Glutamatergic neuron (in vitro differentiated cells): ENCODE measurements at places on chromosomes 4 and X.

DNA sequence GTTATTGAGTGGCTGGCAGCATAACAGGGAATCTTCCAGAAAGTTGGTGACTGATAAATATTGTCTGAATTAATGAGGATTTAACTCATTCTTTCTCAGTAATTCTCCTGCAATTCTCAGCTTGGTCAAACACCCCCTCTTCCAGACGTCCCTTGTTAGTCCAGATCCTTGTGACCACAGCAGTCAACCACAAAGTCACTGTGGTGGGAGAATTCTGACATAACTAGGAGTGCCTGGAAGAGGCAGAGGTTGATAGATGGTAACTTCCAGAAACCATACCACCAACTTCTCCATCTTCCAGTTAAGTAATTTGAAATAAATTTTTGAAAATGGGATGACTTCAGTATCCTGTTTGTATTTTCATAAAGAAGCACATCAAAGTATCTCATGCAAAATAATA is 90.1 kb downstream of the CEP44 start:
- no peaks in the 10 kb centered on the region for H3K27me3 ChIP-seq
- H3K4me3 ChIP-seq: no peak overlapping the region
- no peaks in the 10 kb centered on the region for H3K36me3 ChIP-seq

GRCh38 chr4:7341491-7342222 is 93.1 kb downstream of the PSAPL1 start:
- no peak for DNase-seq
- H3K36me3 ChIP-seq: peaks cover 25% of the 10 kb centered on the region
- H3K27ac ChIP-seq: no peak overlapping the region
- H3K27me3 ChIP-seq: peaks cover 6% of the 10 kb centered on the region
- H3K4me1 ChIP-seq: no peaks in the 10 kb centered on the region

GRCh38 chr4:22764183-22764582 is 71.4 kb downstream of the GBA3 start:
- H3K36me3 ChIP-seq: no peaks in the 10 kb centered on the region
- peaks cover 5% of the 10 kb centered on the region for H3K4me1 ChIP-seq
- DNase-seq: no peak
- H3K27ac ChIP-seq: no peak overlapping the region

DNA sequence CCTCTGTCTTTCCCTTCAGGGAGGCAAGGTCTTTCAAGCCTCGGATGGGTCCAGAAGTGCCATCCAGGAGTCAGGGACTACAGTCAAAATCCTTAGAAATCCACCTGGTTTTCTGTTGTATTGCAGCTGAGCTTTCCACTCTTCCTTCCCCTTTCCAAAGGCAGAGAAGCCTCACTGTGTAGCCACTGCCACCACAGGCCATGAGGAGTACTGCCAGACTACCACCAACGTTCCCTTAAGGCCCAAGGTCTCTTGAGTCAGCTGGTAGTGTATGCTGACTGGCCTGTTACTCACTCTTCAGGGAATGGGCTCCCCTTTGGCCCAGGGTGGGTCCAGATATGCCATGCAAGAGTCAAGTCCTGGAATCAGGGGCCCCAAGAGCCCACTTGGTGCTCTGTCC is 1454.1 kb downstream of the PCDH19 start:
- DNase-seq: no peak
- H3K36me3 ChIP-seq: no peaks in the 10 kb centered on the region
- no peak overlapping the region for H3K4me3 ChIP-seq
- no peaks in the 10 kb centered on the region for H3K27me3 ChIP-seq

DNA sequence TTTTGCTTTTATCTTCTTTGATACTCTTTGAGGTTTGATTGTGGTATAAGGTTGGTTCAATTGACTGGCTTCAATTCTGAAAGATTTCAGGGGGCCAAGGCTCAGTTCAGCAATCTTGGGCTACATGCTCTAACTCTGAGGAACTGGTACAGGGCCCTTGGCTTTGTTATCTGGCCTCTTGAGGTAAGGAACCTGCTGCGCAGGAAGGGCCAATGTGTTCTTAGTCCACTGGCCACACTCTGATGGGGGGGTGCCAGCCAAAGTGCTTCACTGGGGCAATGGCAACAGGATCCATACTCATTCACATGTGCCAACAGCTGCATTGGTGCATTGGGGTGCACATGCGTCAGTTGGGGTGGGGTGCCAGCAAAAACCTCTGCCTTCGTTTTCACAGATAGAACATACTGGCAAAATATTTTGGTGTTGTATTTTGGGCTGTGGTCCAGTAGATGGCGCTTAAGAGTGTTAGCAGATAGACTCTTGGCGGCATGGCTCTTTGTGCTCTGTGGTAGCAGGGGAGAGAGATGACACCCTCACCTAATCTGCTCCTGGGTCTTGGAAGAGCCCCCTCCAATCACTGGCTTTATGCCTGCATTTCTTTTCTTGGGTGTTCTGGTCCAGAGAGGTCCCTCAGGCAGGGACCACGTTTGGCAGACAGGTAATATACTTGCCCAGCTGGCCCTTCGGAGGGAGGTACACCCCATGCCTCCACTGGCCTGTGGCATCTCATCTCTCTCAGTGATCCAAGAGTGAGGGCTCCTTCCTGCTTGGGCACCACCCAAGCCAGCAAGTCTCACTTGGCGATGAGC is 42.9 kb downstream of the NDST3 start:
- no peaks in the 10 kb centered on the region for H3K27me3 ChIP-seq
- H3K27ac ChIP-seq: no peak overlapping the region
- H3K36me3 ChIP-seq: peaks cover 26% of the 10 kb centered on the region
- H3K4me3 ChIP-seq: no peak overlapping the region
- DNase-seq: no peak
- H3K4me1 ChIP-seq: peaks cover 11% of the 10 kb centered on the region

- H3K4me3 ChIP-seq: no peak overlapping the region
- H3K27ac ChIP-seq: no peak overlapping the region
- no peaks in the 10 kb centered on the region for H3K36me3 ChIP-seq
- peaks cover 9% of the 10 kb centered on the region for H3K4me1 ChIP-seq
Measured at GRCh38 chr4:94577136-94577535, 125.4 kb downstream of the PDLIM5 start.

DNA sequence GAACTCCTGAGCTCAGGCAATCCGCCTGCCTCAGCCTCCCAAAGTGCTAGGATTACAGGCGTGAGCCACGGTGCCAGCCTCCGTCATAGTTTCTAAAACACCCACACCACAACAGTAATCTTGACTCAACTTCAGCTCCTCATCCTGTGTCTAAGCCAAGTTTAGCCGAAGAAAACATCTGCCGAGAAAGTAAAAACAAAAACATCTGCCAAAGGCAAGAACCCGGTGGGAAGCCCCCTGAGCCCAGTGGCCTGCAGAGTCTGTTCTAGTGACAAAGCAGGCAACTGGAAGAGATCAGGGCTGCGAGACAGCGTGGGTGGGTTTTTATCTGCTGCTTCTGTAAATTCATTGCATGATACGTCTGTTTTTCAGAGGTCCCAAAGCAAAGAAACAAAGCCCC is 26.6 kb upstream of the CD99 start:
- no peaks in the 10 kb centered on the region for H3K4me1 ChIP-seq
- H3K36me3 ChIP-seq: no peaks in the 10 kb centered on the region
- H3K27me3 ChIP-seq: peaks cover 3% of the 10 kb centered on the region

DNA sequence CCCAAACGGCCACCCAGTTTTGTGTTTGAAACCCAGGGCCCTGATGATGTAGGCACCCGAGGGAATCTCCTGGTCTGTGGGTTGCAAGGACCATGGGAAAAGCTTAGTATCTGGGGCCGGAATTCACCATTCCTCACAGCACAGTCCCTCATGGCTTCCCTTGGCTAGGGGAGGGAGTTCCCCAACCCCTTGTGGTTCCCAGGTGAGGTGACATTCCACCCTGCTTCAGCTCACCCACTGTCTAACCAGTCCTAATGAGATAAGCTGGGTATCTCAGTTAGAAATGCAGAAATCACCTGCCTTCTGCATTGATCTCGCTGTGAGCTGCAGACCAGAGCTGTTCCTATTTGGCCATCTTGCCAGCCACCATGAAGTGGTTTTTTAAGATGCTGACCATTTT is 84.0 kb downstream of the PRKG2 start:
- no peak for DNase-seq
- no peak overlapping the region for H3K27ac ChIP-seq

DNA sequence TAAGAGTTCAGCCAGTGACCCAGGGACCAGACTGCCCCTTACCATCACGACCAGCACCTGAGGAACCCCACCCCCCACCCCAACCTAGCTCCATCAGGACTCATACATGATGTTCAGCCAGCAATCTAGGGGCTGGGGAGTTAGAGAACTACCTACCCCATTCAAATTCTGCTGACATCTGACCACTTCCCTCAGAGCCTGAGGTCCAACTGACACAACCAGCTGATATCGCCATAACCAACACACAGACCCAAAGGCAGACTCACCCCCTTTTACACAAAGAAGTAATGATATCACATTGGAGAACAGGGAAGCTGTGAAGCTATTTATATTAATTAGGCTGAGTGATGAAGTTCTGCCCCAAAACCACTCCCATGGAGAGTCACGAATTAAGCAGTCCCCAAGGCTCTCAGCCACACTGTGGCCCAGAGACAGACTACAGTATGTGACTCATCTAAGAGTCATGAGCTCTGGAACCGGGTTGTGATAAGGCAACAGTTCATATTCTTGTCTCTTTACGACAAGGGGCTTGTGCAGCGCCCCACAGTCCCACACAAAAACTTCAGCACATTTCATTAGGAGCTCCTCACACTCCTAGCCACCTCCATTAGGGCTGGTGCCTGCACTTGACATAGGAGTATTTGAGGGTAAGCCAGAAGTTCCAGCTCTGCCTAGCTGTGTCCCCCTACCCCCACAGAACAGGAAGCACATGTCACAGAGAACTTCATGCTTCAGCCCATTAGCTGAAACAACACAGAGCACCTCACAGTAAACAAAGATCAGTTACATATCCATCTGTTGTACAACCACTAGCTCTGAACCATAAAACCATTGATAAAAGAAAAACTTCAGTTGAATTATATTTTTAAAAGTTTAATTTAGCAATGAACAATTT is 184.7 kb upstream of the ZCCHC13 start:
- no peaks in the 10 kb centered on the region for H3K27me3 ChIP-seq
- no peaks in the 10 kb centered on the region for H3K36me3 ChIP-seq
- no peaks in the 10 kb centered on the region for H3K4me1 ChIP-seq
- H3K27ac ChIP-seq: no peak overlapping the region
- no peak overlapping the region for H3K4me3 ChIP-seq

DNA sequence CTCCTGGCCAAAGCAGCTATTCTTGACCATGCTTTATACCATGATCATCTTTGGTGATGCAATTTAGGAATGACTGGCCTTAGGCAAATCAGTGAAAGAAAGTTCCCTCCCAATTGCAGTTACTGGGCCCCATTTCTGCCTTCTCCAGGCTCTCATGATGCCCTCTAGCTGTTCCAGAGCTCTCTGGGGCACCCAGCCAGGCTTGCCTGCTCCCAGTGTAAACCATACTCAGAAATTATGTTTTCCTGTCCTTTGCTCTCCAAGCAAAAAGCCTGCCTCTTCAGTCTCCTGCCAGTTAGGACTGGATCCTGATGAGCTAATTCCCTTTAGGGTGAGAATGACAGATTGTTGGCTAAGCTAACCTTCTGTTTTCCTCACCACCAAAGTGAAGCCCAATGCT is 85.3 kb upstream of the RBPJ start:
- H3K27me3 ChIP-seq: no peaks in the 10 kb centered on the region
- H3K27ac ChIP-seq: no peak overlapping the region
- no peaks in the 10 kb centered on the region for H3K36me3 ChIP-seq
- peaks cover 19% of the 10 kb centered on the region for H3K4me1 ChIP-seq

GRCh38 chr4:153087671-153088194 is 116.5 kb upstream of the TRIM2 start:
- H3K36me3 ChIP-seq: peaks cover under 1% of the 10 kb centered on the region
- H3K4me1 ChIP-seq: peaks cover 31% of the 10 kb centered on the region
- H3K4me3 ChIP-seq: no peak overlapping the region
- peaks cover 8% of the 10 kb centered on the region for H3K27me3 ChIP-seq

GRCh38 chrX:153766098-153766817 is 2.2 kb downstream of the PLXNB3 start:
- no peaks in the 10 kb centered on the region for H3K36me3 ChIP-seq
- H3K4me3 ChIP-seq: no peak overlapping the region
- no peaks in the 10 kb centered on the region for H3K27me3 ChIP-seq
- DNase-seq: peak; percentile 28
- no peak overlapping the region for H3K27ac ChIP-seq

DNA sequence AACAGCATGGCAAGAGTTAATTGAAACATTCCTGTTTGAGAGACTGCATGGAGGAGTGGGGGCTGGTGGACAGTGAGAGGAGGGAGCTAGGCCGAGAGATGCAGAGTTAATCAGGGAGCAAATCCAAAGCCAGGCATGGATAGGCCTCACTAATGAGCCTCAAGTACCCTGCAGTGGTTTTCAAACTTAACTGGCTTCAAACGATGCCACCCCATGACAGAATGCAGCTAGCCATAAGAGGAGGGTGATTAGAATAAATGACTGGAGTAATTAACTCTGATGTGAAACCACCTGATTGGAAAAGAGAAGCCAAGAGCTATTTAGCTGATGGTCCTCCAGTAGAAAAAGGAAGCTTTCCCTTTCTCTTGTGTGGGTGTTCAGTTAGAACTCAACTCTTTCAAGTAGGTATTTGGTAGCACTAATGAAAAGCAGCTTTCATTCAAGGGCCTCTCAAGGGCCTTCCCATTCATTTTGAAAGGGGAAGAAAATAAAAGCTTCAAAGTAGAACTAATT is 215.4 kb upstream of the MAB21L2 start:
- peaks cover 29% of the 10 kb centered on the region for H3K4me1 ChIP-seq
- DNase-seq: peak; percentile 34
- H3K27me3 ChIP-seq: peaks cover 4% of the 10 kb centered on the region
- H3K27ac ChIP-seq: peak overlapping the region; percentile 78
- H3K4me3 ChIP-seq: peak overlapping the region; percentile 68

- no peaks in the 10 kb centered on the region for H3K36me3 ChIP-seq
- peaks cover 9% of the 10 kb centered on the region for H3K4me1 ChIP-seq
- DNase-seq: peak; percentile 86
Measured at GRCh38 chr4:2535376-2536192, 863 bp upstream of the FAM193A start.

GRCh38 chrX:153886915-153887314 is 942 bp upstream of the L1CAM start:
- peak overlapping the region; percentile 70 for H3K27ac ChIP-seq
- peaks cover 5% of the 10 kb centered on the region for H3K27me3 ChIP-seq
- H3K4me3 ChIP-seq: peak overlapping the region; percentile 78

GRCh38 chrX:43618366-43619205 is 37.5 kb upstream of the MAOA start:
- no peak for DNase-seq
- no peak overlapping the region for H3K4me3 ChIP-seq
- H3K4me1 ChIP-seq: no peaks in the 10 kb centered on the region
- no peaks in the 10 kb centered on the region for H3K36me3 ChIP-seq

DNA sequence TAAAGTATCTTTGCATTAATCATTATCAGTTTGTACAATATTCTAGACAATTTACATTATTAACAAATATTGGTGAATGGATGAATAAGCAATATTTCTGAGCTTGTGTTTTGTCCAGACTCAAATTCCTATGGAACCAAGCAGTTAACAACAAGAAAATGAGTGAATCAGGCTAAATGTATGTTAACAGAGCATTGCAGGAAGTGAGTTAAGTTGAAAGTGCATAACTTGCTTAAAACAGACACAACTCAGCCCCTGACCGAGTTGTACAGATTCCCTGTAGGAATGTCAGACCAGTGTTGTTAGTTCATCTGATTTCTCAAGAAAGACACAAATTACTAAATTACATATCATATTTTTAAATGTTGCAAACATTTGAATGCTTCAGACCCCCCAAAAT is 23.7 kb upstream of the CSN1S1 start:
- DNase-seq: no peak
- no peaks in the 10 kb centered on the region for H3K36me3 ChIP-seq
- peaks cover 1% of the 10 kb centered on the region for H3K27me3 ChIP-seq
- H3K27ac ChIP-seq: no peak overlapping the region
